ENCODE measurements at places on chromosomes 2 and 18.

GRCh38 chr2:143248631-143249030 lies 119.4 kb downstream of the ARHGAP15 start:
- no peak for DNase-seq

DNA sequence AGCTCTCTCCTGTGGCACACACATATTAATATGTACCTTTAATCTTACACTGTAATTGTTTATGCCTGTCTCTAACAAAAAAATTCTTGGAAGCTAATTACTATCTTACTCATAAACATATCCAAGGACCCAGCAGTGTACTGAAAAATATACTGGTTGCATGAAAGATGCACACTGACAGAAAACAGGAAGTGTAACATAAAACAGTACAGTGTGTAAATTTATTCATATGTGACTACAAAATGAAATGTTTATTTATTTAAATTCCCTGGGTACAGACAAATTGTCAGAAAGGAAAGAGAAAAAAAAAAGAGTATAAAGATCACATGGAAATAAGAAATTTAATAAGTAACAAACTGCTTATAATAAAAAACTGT lies 28.5 kb downstream of the TMEM131 start:
- no peak for DNase-seq

- no peak for DNase-seq
Measured at GRCh38 chr2:148926291-148926961, 51.4 kb downstream of the KIF5C start.

DNA sequence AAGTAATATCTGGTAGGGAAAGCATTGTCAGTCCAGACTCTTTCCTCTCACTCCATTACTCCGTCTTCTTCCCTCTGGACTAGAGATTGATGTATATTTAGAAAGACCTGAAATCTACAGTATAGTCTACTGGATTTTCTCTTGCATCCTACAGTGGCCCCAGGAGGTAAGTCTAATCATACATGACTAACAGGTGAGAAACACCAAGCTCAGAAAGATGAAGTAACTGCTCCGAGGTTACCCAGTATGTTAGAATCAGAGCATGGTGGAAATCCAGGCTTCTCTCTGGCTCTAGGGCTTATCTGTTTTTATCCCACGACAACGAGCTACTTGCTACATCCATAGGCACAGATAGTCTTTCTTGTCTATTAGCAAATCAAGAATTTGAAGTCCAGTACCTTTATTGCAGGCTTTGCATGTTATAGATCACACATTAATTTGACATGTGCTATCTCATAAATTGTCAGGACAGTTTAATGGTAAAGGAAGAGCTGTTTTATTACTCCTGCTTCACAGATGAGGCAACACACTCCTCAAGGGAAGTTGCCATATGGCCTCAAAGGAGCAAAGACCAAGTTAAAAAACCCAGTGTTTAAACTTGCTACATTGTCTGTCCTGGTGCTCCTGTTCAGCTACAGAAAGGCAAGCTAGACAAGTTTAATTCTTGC lies 484.3 kb downstream of the THSD7B start:
- no peak for DNase-seq

GRCh38 chr2:44250376-44250775 lies 24.9 kb upstream of the SLC3A1 start:
- DNase-seq, result no peak
